Activated effector memory CD4-positive, alpha-beta T cell treated with anti-CD3 and anti-CD28 coated beads, Interleukin-2, amount 50 U/mL, for 16 hours (primary cell): ENCODE measurements at places on chromosomes 4 and X.
A peak's percentile ranks its signal among the peaks of the same experiment; 100 is the strongest.

DNA sequence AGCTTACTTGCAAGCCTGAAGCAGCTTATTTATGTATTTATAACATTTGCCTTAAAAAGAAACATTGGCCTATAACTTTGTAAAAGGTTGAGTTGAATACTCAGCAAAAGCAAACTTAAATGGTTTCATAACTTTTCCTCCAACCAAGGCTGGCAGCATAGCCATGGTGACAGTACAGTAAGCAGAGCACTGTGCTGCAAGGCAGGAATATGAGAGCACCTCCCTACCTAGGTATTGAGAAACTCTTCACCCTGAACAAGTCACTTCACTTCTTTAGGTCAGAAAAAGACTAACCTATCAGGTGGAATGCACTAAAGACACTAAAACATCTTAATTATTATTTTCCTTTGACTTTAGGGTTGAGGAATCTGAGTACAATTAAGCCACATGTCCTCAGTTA is 63.9 kb upstream of the GYPA start:
- DNase-seq, result no peak

GRCh38 chr4:128468123-128468989 is 180.7 kb upstream of the PGRMC2 start:
- no peak for DNase-seq

- DNase-seq, result no peak
Observed at GRCh38 chr4:148514581-148514980, 72.4 kb upstream of the NR3C2 start.

GRCh38 chr4:108119199-108119800 is 49.4 kb downstream of the LEF1 start:
- no peak for DNase-seq

GRCh38 chr4:106738121-106738520 is 298.0 kb downstream of the DKK2 start:
- DNase-seq, result no peak

DNA sequence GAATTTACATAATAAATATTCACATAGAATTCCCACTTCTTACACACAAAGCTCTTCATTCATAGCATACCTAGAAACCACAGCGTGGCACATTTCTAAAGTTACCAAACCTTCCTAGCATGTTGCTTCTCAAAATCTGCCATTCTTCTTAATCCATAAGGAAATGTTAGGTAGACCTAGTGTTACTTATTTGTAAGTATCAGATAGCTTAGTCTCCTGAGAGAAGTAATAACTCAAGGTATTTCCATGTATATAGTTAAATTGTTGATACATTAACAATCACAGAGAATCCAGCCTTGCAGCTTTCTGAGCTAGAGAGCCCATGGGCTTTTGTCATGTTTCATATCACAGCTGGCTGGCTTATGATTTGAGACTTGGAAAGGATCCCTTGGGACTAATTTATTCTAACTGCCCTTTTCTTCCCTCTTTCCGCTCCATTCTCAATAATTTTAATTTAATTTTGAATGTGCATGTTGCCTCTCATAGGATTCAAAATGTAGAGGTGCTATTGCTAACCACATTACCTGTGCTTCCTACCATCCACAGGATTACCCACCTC is 17.6 kb downstream of the SH3RF1 start:
- DNase-seq, result no peak

GRCh38 chr4:167150587-167150986 is 83.7 kb downstream of the SPOCK3 start:
- no peak for DNase-seq

DNA sequence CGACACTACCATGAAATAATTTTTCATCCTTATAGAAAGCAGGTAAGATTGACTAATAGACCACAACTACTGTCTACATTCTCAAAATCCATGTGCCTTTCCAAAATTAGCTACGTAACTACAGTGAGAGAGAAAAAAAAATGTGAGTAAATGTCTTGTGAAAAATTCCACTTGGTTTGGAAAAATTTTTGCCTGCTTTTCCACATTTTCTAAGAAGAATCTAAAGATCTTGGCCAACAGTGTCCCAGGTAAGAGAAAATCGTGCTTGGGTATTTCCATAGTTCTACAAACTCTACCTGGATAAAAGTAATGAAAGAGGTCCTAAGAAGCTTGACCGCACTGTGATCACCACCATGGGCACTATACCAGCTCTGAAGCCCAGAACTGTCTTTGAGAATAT is 1.4 kb upstream of the CLCN3 start:
- DNase-seq, result no peak

DNA sequence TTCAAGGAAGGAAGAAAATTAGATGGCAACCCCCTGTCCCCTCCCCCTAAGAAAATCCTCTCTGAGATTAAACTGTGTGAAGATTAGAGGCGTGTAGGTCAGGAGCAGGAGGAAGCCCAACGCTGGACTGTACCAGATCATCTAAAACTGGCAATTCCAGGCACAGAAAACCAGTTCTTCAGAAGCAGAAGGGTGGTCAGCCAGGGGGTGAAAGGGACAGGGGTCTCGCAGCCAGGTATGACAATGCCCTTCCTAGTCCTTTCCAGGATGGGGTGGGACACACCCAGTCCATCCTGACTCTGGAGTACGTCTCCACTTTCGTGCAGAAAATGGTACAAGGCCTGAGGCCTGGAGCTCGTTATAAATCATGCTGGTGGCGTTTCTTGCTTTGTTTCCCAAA is 3.3 kb upstream of the RHOH start:
- DNase-seq, result no peak

- peak; percentile 58 for DNase-seq
Observed at GRCh38 chrX:21657318-21658151, 595 bp downstream of the KLHL34 start.

- no peak for DNase-seq
Observed at GRCh38 chrX:96182366-96182765, 502.3 kb upstream of the DIAPH2 start.

- no peak for DNase-seq
Observed at GRCh38 chr4:137632842-137633241, 100.5 kb upstream of the PCDH18 start.

GRCh38 chrX:68945081-68945602 is 116.3 kb downstream of the EFNB1 start:
- no peak for DNase-seq

GRCh38 chrX:133792198-133792953 is 193.0 kb downstream of the GPC3 start:
- peak; percentile 79 for DNase-seq

DNA sequence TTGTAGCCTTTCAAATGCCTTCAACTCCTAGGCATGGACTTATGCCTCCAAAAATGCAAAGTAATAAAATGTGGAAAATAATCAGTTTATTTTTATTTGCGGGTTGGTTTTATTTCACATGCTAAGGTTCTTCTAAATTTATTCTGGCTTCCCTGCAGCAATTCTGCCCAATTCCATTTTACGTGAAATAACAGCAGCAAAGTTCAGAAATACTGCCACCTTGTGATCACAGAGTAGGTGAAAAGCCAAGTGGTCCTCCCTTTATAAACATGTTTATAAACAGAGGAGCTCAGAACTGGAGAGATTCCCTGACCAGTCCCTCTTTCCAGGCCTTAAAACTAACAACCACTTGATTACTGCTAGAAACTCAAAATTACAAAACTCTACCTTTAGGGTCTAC is 14.7 kb upstream of the DCHS2 start:
- no peak for DNase-seq

DNA sequence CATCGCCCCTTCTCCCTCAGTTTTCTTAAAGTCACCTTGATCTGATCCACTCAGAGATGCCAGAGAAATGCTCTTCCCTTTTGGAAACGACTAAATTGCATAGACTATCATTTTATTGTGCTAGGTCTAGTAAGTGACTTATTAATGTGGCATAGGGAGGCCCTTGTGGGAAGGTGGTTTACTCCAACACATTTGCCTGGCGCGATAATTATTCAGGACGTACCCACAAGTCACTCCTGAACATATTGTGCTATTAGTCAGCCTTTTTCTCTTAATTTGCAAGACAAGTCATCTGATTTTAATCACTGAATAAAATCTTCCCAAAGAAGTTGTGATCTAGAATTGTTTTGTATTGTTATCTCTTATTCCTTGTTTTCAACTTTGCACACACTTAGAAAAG is 7.6 kb downstream of the ENPEP start:
- DNase-seq, result no peak

DNA sequence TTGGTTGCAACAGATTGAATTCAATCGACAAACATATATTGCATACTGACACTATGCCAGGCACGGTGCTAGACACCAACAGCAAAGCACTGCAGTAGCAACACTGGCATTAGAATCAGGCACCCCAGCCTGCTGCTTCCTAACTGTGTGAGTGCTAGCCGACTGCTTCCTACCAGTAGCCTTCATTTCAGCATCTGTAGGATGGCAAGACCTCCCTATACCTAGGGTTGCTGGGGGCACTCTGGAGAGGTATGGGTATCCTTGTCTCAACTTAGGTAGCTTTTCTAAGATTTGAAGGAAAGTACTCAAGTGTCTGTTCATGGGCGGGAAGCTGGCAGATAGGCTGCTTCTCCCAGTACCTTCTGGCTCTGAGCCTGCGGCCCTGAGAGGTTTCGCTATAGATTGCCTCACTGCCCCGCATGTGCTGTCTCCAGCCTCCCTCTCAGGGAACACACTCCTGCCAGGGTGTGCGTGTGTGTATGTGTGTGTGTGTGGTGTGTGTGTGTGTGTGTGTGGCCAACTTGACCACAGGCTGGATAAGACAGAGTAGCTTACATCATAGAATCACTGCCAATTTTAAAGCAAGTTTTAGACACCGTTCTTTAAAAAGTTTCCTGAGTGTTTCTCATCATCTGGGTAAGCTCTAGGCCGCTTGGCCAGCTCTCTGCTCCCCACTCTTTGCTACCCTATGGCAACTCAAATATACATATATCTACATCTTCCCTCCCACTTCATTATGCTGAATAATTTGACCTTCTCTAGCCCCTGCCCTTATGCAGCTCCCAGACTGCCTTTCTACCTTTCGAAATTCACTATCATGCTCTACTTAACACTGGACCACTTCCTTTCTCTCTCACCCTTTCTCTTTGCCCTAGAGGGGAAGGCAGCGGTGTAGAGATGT is 97.0 kb upstream of the PJA1 start:
- no peak for DNase-seq

GRCh38 chr4:173547889-173548288 is 17.9 kb upstream of the HAND2 start:
- DNase-seq, result no peak

DNA sequence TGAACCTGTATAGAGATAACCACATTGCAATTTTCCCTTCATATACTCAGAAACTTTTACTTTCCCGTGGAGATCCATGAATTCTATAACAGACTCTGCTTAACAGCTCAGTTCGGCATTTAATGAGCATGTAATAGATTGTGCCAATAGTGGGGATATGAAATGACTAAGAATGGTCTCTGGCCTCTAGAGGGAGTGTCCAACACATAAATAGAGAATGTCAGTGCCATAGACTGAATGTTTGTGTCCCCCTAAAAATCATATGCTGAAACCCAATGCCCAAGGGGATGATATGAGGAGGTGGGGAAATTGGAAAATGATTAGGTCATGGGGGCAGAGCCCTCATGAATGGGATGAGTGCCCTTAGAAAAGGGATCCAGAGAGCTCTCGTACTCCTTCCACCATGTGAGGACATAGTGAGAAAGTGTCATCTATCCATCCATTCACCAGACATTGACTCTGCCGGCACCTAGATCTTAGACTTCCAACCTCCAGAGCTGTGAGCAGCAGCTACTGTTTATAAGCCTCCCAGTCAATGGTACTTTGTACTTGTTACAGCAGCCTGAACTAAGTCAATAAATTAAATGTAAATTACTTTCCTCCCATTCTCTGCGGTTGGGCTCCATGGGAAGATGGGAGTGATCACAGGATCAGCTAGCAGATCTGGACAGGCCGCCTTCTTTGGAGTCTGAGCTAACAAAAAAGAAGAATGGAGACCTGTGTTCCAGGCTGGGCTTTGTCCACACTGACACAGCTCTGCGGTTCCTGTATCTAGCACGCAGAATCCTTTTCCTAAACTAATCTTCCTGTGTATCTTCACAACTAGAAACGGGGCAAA is 28.1 kb upstream of the HPSE start:
- DNase-seq, result no peak

DNA sequence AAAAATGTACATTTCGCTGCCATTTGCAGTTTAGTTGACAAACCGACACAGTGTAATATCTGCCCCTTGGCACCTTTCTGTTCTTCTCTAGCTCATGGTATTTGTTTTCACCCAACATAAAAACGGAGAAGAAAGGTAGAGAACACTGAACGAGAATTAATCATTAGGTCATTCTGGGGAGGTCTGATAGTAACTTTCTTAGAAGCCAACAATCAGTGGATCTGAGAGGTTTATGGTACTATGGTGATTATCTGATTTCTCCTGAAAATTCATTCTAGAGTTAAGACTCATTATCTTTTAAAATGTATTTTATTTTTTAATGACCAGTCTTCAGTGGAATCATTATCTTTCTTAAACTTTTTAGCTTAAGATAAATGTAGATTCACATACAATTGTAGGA is 8.5 kb downstream of the RAPGEF2 start:
- DNase-seq, result no peak

DNA sequence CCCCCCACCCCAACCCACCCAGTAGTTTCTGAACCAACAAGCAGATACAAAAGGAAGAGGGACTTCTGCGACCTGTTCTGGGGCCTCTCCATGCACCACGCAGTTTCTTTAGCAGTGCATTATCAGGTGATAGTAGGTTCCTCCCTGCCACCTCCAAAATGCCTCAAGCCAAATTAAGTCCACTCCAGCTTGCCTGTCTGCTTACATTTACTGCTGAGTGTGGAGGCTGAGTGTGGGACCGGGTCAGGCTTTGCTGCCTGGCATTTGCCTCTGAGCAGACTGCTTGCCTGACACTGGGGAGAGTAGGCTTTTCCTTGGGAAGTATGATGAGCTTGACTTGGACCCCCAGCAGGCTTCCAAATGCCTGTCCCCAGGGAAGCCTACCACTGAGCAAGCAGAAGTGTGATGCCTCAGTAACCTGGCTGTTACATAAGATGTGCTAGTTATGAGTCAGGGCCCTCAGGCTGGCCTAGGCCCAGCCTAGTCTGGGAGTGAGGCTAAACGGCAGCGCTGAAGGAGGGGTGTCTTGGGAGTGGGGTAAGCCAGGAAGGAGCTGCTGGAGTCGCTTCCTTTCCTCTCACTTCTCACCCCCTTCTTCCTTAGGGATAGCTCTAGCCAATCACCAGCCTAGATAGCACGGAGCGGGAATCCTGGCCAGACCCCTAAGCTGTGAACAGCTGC is 9.0 kb downstream of the TSC22D3 start:
- DNase-seq, result no peak

GRCh38 chr4:36823199-36823967 is 421.2 kb upstream of the NWD2 start:
- DNase-seq, result no peak

DNA sequence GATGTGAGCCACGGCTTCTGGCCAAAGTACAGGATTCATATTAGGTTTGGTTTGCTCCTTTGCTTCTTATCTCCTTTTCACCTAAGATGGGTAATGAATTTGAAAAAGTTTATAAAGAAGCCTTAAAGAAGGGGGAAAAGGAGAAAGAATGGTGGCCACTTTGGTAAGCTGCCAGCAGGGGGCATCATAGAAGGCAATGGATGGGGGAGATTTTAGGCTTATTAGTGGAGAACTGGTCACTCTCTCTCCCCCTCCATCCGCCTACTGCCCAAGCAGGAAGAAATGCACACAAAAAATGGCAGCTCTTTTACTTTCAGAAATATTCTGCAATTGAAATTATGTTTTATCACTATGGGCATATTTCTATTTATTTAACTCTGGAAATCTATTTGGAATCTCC is 32.0 kb downstream of the SPARCL1 start:
- no peak for DNase-seq
